Activated naive CD8-positive, alpha-beta T cell treated with anti-CD3 and anti-CD28 coated beads, Interleukin-2, amount 50 U/mL, for 24 hours (primary cell): ENCODE measurements at places on chromosomes 11 and 22.

- DNase-seq, result no peak
Observed at GRCh38 chr11:11075515-11076171, 217.8 kb upstream of the ZBED5 start.

- no peak for DNase-seq
Observed at GRCh38 chr11:123585206-123585605, 69.2 kb downstream of the SCN3B start.

DNA sequence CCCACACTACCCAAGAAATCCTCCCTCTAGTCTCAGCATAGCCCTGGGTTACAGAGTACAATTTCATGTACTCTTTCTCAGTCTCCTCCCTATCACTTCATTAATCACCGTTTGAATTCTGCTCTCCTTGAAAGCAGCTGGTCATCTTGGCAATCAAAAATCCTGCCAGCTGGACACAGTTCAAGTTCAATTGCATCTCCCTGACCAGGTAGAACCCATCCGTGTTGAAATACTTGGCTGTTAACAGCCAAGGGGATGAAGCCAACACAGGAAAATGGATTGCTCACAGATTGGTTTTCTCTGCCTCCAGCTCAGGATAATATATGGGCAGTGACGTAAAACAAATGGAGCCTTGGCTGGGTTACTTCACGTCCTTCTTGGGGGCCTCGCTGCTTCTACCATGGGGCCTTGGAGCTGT lies 55.1 kb upstream of the GRK3 start:
- DNase-seq, result no peak

GRCh38 chr11:64750361-64751054 lies 6.6 kb upstream of the RASGRP2 start:
- no peak for DNase-seq
